Kidney (tissue), 22 donors: ENCODE measurements at places on chromosomes 3 and 15. TPM values are rescaled to one million over a fixed set of nuclear protein-coding genes. Genes with fewer than 3 reads are reported as not detected.

The ADGRG7 gene
- not detected for total RNA-seq

The GOLGA8J gene
- not detected for total RNA-seq

The MNS1 gene
- 5.6 TPM for total RNA-seq

DNA sequence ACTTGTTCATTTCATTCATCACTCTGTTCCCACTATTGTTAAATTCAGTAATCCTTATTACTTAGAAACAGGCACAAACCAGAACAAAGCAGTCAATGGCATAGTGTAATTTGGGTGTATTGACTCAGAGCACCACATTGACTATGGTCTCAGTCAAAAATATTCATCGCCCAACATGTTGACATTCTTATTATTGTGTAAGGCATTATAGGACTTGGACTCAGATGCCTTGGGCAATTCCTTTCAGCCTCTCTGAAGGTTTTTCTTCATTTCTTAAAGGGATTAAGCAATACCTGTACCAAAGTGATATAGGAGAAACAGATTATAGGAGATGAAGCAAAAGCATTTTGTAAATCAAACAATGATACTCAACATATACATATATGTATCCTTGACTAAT is 114.7 kb upstream of the BHLHE40 start:
- no peak for DNase-seq

- DNase-seq, result no peak
Measured at GRCh38 chr3:50423543-50423942, 64.2 kb upstream of the TMEM115 start.

DNA sequence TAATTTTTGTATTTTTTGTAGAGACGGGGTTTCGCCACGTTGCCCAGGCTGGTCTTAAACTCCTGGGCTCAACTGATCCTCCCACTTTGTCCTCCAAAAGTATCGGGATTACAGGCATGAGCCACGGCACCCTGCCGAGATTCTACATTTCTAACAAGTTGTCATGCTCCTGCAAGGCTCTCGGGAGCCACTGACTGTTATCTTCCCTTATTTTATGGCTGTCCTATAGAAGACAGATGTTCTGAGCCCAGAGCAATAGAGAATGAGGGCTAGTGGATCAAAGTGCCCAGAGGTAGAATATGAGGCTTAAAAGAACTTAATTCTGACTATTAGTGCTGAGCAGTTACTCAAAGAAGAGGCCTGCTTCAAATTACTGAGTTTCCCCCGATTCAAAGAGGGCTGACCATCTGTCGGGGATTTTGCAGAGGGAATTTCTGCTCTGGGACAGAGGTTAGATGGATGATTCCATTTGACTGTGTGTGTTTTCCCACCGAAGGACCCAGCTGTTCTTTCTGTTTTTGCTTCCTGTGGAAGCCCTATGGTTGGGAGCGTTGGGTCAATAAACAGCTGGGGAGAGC is 39.5 kb downstream of the ITPR1 start:
- peak; percentile 38 for DNase-seq

DNA sequence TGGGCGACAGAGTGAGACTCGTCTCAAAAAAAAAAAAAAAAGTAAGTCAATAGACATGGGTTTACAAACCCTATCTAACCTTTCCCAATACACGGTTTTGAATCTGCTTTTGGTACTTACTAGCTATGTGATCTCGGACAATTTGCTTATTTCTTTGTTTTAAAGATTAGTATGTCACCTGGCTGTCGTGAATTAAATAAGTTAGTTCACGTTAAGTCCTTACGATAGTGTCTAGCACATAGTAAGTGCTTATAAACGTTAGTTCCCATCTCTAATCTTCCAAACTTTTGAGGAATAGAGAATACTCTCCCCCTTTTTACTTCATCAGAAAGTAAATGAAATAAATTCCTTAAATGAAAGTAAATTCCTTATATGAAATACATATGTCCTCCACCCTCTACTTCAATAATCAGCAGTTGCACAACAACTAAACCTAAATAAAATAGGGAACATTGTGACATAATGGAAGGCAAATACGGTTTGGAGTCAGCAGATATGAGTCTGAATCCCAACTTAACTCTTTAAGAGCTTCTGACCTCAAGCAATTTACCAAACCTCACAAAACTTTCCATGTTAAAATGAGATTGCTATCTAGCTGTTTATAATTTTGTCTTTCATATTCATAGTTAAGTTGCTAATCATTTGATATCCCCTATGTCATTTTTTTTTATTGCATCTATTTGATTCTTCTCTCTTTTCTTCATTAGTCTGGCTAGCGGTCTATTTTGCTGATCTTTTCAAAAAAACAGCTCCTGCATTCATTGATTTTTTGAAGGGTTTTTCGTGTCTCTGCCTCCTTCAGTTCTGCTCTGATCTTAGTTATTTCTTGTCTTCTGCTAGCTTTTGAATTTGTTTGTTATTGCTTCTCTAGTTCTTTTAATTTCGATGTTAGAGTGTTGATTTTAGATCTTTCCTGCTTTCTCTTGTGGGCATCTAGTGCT is 134.6 kb downstream of the PEAK1 start:
- DNase-seq, result no peak

- DNase-seq, result peak; percentile 63
Measured at GRCh38 chr15:34241376-34242330, 16.8 kb downstream of the EMC4 start.

GRCh38 chr15:60895986-60896385 is 333.1 kb downstream of the RORA start:
- DNase-seq, result no peak

DNA sequence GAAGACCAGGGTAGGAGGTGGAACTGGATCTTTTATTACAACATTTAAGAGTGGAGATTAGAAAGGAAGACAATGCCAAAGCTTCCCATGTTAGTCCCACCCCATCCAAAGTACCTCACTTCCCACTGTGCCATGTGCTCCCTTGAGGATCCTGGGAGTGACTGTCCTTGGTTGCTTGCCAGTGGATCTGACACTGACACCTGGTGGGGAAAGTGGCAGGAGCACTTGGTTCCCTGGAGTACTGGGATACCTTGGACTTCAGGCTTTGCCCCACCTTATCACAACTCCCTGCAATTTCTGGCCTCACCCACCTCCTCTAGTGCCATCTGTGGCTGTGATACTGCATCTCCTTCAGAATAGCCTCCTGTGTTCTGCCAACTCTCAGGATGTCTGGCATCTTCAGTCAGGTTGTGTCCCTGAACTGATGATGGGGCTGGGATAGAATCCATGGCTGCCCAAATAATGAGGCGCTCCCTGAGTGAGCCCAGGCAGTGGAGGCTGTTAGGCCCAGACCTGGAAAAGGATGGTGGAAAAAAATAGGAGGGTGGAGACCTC is 1.3 kb downstream of the ELL3 start:
- peak; percentile 54 for DNase-seq

DNA sequence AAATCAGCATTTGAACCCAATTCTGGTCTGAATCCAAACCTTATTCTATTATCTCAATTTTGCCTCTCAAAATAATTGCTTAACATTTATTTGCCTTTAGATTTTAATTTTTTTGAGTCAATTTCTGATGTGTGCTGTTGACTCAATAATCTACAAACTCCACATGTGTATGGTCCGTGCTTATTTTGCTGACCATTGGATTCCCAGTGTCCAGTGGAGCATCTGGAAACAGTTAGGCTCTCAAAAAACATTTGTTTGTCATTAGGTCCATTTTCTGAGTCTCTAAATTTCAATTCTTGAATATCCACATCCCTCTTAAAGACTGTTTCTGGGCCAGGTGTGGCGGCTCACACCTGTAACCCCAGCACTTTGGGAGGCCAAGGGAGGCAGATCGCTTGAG is 19.2 kb upstream of the MYZAP start:
- no peak for DNase-seq
